HS-27A (cell line): ENCODE measurements at places on chromosomes 6 and 20.

DNA sequence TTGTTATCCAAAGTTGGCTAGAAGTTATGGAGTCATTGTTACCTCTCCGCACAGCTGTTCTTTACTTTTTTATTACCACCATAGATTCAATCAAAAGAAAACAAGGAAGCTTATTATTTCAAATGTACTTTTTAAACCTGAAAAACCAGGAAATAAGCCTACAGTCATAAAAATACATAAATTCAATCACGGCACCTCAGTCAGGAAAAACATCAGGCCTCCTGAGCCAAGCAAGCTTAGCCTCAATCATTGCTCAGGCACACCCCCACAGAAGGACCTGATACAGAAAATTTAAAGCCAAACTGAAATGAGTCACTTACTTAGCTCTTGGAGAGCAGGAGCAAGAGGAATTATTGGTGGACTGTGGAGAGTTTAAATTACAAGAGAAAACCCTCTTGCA, 44.3 kb downstream of the MARCKS start:
- no peak for DNase-seq

DNA sequence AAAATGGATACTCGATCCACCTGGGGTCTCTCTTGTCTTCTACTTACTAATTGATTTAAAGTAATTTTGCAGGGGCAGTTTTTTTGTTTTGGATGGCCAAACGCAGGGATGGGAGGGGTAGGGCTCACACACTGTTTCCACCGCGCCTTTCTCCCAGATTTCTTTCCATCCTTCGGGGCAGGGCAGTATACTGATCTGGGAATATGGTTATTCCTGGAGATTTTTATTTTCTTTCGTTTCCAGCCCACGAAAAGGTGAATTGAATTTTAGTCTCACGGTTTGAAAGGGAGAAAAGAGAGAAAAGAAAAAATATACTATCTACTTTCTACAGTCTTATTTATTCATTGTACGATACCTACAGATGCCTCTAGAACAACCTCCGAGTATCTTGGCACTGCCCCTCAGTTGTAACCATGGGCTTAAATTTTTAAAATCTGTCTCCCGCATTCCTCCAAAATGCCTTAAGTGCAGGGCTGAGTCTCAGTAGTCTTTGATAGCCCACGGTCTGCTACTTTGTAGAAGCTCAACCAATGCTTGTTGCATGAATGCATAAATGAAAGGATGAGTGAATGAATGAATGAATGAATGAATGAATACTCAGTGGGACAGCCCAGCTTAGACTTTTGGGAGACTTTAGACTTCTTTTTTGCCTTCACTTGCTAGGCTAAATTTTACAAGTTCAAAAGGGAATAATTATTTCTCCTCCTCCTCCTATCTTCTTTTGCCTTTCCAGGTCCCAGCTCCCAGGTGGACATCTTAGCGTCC, 18.1 kb upstream of the TRIM27 start:
- DNase-seq: no peak

DNA sequence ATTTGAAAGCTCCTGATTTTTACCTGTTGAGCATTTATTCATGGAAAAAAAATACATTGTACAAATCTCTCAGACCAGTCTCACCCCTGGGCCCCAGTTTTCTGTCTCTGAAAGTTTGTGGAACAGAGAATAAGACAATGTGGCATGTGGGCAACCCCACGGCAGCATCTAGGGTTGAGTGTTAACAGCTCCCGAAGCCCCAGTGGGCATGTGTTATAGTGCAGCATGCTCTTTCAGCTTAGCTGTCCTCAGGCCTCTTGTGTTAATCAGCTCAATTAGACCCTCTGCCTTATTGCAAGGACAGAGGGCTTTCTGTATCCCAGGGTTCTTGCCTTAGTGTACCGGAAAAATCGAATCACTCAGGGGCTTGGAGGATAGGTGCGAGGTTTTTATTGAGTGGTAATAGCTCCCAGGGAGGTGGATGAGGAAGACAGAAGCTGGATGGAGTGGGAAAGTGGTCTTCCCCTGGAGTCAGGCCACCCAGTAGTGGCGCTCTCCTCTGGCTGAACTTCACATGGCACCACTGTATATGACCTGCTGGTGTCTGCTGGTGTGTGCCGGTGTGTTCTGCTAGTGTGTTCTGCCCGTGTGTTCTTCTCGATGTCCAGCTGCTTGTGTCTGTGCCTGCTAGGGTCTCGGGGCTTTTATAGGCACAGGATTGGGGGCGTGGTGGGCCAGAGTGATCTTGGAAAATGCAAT, 382.8 kb downstream of the EPM2A start:
- no peak for DNase-seq

DNA sequence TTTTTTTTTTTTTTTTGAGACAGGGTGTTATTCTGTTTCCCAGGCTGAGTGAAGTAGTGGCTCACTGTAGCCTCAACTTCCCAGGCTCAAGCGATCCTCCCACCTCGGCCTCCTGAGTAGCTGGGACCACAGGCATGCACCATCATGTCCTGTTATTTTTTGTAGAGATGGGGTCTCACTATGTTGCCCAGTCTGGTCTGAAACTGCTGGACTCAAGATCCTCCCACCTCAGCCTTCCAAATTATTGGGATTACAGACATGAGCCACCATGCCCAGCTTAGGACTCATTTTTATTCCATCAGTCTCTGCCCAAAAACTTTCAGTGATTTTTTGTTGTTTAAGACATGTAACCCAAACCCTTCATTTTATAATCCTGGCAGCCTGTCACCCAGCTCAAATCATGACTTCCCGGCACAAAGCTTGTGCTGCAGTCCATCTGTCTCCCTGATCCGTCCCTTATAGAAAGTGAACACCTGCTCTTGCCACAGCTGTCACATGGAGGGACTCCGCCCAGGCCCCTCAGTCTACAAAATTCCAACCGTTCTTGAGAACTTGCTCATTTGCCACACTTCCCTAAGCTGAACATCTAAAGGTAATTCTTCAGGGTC, 183.9 kb upstream of the JARID2 start:
- no peak for DNase-seq

DNA sequence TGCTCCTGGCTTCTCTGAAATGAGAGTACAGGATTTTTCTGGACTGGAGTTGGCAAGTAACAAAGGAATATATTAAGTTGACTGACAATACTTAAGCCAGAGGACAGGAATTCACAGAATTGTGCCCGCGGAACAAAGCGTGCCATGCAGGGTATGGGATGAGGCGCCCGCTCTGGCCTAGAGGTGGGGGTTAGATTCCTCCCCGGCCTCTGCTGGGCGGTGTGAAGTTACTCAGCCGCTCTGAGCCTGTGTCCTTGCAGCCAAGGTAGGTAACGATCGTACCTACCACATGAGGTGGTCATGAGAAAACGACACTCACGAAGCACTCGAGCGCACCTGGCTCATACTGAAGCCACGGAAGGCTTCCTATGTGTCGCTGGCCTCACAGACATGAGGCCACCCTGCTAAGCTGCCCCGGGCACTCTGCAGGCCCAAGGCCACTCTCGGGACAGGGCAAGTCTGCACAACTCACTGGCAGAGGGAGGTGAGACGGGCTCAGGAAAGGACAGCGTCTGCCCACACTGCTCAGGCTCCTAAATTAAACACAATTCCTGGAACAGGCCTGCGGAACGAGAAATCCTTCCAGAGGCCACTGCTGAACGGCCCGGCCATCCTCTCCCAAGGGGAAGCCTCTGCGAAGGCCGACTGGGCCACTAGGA, 70.8 kb downstream of the PSMG4 start:
- DNase-seq: no peak

DNA sequence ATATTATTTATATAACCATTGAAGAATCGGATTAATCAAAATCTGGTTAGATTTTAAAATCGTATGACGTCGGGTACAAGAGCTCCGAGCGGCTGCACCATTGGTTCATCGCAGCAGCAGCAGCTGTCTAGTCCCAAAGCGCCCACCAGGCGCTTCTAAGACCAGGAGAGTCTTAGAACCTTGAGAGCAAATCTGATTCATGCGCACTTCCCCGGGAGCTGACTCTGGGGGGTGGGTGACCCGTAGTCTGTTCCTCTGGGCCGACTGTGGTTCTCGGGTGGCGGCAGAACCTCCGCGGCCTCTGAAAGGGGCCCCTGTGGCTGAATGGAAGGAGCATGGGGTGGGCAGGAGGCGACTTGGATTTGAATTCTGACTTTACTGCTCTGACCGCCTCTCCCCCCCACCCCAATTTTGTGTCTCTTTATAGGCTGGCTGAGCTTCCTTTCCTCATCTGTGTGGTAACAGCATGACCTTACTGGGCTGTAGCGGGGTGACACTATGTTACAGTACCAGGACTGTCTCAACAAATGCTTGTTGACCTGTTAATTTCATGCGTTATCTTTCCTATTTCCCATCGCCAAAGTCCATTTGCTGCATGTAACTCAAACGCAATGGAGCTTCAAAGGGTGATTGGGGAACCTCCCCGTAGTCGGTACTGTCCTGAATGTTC, 119.7 kb downstream of the RTN4IP1 start:
- no peak for DNase-seq

DNA sequence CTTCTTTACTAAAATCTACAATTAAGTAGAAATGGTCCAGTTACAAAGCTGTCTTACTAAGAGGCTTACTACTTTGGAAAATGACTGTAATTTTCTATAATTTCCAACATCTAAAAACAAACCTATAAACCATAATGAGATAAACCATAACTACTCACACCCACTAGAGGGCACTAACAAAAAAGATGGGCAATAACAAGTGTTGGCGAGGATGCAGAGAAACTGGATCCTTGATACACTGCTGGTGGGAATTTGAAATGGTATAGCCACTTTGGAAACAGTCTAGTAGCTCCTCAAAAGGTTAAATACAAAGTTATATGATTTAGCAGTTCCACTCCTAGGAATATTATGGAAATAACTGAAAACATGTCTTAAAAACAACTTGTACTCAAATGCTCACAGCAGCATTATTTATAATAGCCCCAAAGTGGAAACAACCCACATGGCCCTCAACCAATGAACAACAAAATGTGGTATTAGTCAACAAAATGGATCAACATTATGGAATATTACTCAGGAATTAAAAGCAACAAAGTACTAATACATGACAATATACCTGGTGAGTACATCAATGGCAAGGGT, 50.6 kb downstream of the GJA10 start:
- no peak for DNase-seq

- no peak for DNase-seq
Measured at GRCh38 chr6:28802417-28803336, 121.1 kb downstream of the TRIM27 start.

DNA sequence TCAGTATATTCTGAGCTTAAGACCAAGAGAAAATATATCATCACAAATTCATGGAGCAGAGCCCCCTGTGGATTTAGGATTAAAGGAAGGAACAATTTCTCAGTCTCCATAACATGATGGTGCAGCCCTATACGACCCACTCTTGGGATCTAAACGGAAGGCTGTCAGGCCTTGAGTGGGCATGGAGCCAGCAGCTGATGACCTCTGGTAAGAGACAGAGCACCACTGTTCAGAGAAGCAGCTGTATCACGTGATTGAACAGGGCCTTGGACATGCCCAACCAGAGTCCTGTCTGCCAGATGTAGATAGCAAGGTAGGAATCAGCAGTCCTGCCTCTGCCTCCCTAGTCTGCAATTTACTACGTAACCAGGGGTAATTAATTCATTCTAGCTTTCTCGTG, 259.4 kb upstream of the POU3F2 start:
- DNase-seq: no peak

- no peak for DNase-seq
Measured at GRCh38 chr20:40717343-40717865, 28.4 kb upstream of the MAFB start.

DNA sequence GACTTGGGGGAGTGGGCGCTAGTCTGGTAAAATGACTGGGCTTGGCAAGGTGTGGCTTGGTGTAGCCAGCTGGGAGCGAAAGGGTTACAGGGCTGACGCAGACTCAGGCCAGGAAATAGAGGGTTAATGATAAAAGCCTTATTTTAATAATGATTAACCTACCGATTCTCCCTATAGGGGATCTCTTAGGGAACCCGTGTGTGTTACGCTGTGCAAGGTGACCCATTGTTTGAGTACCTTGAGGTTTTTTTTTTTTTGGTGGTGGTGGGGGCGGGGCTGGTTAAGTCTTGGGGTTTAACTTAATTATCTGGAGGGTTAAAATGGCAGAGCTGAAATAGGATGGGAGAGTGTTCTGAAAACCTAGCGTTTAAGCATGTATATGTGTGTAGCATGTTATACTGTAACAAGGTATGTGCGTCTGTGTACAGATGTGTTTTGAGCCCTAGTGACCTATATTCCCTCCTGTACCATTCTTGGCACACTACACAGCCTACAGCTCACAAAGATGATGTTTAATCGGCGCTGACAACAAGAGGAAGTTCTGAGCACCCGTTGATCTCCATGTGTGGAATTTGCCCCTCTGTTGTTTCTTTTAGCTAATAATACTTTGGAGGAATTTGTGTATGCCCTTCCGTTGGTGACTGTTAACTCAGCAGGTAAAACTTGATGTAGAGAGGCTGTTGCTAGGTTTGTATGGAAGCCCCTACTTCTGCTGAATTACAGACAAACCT, 1.3 kb downstream of the CARMIL1 start:
- no peak for DNase-seq
